ENCODE measurements at places on chromosomes 1 and 21. TPM values are rescaled to one million over a fixed set of nuclear protein-coding genes. Genes with fewer than 3 reads are reported as not detected.

DNA sequence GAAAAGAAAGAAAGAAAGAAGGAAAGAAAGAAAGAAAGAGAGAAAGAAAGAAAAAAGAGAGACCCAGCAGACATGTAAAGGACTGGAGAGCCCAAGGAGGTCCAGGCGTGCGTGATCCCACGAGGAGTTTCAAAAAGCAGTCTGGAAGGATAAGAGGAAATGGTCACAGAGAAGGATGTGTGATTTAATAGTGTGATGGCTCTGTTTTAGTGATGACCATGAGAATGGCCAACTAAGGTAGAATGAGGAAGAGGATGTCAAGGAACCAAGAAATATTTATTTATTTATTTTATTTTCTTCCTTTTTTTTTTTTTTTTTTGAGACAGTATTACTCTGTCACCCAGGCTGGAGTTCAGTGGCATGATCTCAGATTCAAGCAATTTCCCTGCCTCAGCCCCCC is 25.5 kb downstream of the PTGS2 start:
- no peak for DNase-seq

- no peak for DNase-seq
These were observed 190.5 kb upstream of the C1orf174 start for GRCh38 chr1:4090556-4090955.

Gene SMIM12
- 33.4 TPM for total RNA-seq

DNA sequence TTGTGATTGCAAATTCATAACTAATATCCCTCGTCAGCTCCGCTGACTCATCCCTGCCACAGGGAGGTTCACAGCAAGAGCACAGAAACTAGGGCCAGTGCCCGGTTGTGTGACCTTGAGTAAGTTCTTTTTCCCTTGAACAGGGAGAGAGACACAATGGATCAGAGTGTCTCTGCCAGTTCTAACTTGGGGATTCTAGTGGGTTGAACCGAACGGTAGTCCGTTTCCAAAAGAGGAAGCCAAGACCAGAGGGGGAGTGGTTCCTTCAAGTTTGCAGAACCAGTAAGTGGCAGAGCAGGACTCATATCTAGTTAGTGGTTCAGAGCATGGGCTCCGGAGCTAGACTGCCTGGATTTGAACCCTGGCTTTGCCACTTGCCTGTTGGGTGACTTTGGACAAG is 4.9 kb upstream of the SHISA4 start:
- DNase-seq: no peak

GRCh38 chr21:35225573-35225972 is 176.5 kb upstream of the RUNX1 start:
- DNase-seq: no peak

DNA sequence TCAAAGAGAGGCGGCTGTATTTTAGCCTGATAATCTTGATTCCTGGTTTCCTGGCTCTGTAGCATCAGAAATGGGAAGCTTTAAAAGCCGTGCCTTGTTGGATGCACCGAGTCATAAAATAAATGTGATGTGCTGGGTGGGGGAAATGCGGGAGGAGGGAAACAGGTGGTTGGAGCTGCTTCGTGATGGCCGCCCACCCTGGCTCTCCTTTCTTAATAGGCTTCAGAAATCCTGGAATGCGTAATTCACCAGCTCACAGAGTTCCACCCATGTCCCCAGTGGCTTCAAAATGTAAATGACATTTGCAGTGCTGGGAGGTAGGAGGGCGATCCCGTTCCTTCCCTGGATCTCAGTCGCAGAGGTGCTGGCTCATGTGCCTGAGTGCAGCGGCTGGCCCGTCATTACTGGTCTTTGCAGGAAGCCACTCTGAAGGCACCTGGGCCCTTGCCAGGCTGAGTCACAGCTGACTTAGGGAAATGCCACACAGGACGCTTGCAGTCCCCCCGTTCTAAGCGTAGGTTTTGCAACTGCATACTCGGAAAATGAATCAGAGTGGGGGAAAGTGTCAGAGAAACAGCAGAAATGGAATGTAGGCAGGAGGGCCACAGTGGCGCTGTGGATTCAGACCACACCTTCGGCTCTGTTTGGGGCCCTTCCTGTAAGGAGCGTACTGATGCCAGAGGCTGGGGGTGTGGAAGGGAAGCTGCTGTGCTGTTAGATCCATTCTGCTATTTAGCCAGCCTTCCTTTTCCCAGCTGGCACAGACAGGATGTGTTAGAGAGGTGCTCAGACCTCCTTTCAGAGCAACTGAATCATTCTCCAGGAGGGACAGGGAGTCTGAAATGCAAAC is 37.6 kb downstream of the GALNT2 start:
- DNase-seq: peak; percentile 93

DNA sequence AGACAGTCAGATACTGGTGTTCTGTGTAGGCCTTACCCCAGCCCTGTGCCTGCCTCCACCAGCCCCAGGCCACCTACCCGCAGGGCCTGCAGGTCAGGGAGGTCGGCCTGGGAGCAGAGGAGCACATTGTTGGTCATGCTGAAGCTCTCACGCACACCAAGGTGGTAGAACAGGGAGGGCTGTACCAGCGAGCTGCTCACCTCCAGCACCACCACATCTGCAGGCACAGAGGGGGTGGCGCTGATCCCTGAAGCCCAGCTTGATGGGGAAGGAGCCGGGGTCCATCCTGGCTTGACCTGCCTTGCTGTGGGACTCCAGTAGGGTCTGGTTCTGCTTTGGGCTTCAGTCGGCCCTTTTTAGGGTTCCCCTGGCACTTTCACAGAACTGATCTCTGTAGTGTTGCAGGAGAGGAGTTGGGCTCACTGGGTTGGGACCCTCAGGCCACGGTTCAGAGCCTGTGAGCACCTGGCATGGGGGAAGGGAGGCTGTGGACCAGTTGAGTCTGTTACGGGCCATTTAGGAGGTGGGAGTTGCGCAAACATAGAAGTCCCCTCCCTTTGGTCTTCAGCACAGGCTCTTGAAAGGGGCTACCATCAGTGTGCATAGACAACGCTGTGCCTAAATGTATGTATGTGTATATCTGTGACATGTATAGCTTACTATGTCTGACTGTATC is 1.9 kb downstream of the MAP3K6 start:
- DNase-seq: no peak

GRCh38 chr1:2545754-2546514 is 10.2 kb upstream of the TNFRSF14 start:
- peak; percentile 95 for DNase-seq

Gene ADGRB2
- not detected for total RNA-seq

DNA sequence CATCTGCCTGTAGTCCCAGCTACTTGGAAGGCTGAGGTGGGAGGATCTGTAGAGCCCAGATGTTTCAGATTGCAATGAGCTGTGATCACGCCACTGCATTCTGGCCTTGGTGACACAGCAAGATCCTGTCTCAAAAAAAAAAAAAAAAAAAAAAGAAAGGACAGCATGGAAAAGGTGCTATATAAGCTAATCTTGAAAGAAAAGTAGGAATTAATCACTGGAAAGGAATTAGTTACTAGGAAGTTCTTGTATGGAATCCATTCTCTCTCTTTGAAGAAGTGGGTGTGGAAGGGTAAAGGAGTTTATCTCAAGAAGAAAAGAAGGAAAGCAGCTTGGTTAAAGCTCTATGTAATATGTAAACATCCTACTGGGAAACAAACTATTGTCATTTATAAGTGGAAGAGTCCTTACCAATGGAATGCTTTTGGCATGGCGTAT is 339.2 kb downstream of the DPYD start:
- DNase-seq: no peak

- no peak for DNase-seq
These were observed 26.7 kb upstream of the SPSB1 start for GRCh38 chr1:9265968-9266367.

Gene OXCT2
- 0.35 TPM for total RNA-seq

- no peak for DNase-seq
These were observed 420.4 kb upstream of the RUNX1 start for GRCh38 chr21:35469498-35469897.

DNA sequence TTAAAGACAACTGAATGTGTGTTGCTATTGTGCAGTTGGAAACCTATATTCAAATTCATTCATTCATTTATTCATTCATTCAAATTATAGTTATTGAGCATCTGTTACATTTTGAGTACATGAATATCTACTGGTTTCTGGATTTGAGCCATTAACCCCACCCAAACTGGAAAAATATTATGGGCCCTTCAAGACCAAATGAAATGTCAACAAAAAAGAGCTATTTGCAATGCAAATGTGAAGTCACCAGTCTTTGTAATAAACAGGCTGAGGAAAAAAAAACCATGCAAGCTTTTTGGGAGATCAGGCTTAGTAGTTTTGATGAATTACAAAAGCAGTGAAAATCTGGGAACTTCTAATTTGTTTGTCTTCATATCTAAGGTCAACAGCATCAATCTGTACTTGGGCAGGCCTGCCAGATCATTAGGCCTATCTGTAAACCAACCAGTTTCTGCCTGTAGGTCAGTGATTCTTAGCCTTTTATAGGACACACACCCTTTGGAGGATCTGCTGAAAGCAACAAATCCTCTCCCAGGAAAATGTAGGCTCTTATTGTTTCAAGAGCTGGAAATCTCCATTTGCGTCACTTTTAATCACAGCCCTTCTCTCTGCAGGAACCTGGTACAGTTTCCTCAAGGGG is 134.7 kb downstream of the FAM78B start:
- no peak for DNase-seq

DNA sequence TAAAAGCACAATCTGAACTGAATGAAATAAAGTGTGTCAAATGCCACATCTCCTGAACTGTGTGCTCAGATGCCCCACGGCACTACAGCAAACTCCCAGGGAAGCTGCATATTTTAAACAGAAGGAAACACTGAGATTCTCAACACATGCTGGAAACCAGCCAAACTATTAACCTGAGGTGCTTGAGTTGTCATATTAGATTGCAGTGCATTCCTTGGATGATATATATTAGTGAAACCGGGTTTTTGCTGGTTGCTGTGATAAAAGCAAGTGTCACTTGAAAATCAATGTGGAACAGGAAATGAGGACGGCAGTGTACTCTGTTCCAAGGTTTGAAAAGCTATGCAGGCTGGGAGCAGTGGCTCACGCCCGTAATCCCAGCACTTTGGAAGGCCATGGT is 8.7 kb downstream of the SYNJ1 start:
- DNase-seq: no peak

Gene IVL
- not detected for total RNA-seq

GRCh38 chr21:23695443-23695842 is 1911.8 kb downstream of the MRPL39 start:
- DNase-seq: no peak

DNA sequence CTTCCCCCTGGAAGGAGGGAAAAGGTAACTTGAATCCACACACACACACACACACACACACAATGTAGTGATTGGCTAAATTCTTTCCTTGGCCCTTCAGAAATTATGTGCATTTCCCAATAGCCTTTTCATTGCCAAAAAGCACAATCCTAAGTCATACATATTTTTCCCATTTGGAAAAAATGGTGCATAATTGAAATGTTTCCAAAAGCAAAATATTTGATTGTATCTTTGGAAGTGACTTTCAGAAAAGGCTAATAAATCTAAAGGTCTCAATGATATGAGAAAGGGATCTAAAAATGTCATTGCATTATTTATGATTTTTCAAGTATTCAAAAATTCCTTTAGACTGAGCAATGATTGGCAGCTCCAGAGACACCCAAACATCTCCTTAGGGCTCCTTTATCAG is 43.5 kb upstream of the NEK7 start:
- DNase-seq: no peak

Gene FMO1
- total RNA-seq: 0.90 TPM

GRCh38 chr21:45438391-45439145 is 33.6 kb downstream of the COL18A1 start:
- peak; percentile 56 for DNase-seq

DNA sequence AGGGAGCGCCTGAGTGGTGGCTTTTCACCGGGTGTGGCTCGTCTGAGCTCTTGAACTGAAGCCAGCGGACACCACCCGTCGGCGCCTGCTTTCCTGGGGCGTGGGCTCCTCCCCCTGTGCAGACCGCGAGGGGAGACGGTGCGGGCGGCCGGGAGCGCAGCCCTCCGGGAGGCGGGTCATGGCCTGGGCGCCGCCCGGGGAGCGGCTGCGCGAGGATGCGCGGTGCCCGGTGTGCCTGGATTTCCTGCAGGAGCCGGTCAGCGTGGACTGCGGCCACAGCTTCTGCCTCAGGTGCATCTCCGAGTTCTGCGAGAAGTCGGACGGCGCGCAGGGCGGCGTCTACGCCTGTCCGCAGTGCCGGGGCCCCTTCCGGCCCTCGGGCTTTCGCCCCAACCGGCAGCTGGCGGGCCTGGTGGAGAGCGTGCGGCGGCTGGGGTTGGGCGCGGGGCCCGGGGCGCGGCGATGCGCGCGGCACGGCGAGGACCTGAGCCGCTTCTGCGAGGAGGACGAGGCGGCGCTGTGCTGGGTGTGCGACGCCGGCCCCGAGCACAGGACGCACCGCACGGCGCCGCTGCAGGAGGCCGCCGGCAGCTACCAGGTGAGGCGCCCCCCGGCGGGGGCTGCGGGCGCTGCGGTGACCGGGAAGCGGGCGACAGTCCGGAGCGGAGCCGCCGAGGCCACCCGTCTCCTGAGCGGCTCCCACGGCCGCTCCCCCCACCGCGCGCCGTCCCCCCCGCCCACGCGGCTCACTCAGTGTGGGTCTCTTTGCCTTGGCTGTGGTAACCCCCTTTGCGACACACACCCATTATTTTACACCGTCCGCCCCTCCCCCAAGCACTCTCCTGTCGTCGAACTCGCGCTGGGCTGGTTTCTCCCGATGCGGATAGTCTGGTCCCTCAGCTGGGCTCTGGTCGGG is at the start of gene TRIM58:
TRIM58 (plus strand) TSS at position 119 of the 916 bp plus-strand sequence; CDS start at position 179, 60 bp downstream.
- peak; percentile 37 for DNase-seq

Gene GBP2
- total RNA-seq: 22.2 TPM

Gene BCL2L15
- total RNA-seq: 0.06 TPM

Gene PEAR1
- 2.4 TPM for total RNA-seq

GRCh38 chr1:219575563-219575962 is 37.3 kb downstream of the ZC3H11B start:
- no peak for DNase-seq

Gene KCNQ4
- 0.12 TPM for total RNA-seq

- DNase-seq: no peak
These were observed 10.8 kb downstream of the ETS2 start for GRCh38 chr21:38816400-38816977.

GRCh38 chr21:34885626-34886239 is 163.4 kb downstream of the RUNX1 start:
- DNase-seq: peak; percentile 33

Gene MYCL
- 12.3 TPM for total RNA-seq

- no peak for DNase-seq
These were observed 7.1 kb downstream of the IGSF9 start for GRCh38 chr1:159938211-159938852.

DNA sequence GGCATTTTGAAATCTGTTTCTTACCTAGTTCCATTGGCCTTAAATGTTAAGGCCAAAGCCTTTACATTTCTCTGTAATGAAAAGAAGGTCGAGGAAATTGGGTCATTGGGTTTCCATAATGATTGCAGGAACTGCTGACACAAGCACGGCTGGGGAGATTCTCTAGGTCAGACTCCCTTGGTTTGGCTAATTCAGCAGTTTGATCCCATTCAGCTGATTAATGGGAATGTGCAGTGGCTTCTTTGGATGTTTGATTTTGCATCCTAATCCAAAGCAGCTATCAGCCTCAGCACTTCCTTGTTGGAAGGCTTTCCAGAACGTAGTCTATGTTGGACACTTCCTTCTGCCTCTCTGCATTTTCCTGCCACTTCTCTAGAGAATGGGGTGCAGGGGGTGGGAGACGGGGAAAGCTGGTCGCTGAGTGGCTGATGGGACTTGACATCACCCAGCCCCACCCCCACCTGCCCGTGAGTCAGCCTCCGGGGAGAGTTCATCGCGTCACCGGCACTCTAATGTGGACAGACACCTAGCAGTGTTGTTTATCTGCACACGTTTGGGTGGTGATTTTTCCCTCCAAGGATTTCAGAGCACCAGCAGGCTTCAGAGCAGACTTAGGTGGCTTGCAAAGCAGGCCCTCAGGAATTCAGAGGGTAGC is 5.4 kb downstream of the PSEN2 start:
- no peak for DNase-seq

Gene CXADR
- total RNA-seq: 23.3 TPM

All from right lobe of liver (tissue), 6 donors.